ENCODE measurements at places on chromosomes 6 and 20. TPM values are rescaled to one million over a fixed set of nuclear protein-coding genes. Genes with fewer than 3 reads are reported as not detected.

TRAM2 gene
- 222 TPM for total RNA-seq

SLPI gene
- not detected for total RNA-seq

DNA sequence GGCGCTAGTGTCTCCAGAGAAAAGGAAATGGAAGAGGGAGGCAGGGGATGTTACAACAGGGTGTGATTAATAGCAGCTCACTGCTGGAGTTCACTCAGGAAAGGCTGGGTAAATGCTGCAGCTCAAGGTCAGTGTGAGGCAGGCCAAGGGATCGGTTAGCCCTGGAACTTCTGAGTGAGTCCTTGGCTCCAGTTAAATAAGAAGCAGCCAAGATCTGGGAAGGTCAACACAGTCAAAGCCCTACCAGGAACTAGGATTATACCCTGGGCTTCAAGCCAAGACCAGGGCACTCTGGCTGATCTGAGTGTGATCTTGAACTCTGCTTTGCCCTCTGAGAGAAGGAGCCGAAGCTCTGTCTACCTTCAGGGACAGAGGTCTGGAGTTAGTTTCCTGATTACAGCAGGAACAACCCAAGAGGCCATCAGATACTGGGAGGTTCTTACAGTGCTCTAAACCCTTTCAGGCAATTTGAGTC lies 44.3 kb downstream of the TPD52L1 start:
- DNase-seq = peak; percentile 22

PRRT1 gene
- 3.9 TPM for total RNA-seq

- peak; percentile 14 for DNase-seq
Measured at GRCh38 chr6:130282234-130282995, 59.7 kb upstream of the SAMD3 start.

GRCh38 chr20:54706581-54706980 lies 231.2 kb downstream of the DOK5 start:
- no peak for DNase-seq

COL9A1 gene
- not detected for total RNA-seq

GRCh38 chr6:80528115-80528514 lies 421.6 kb downstream of the BCKDHB start:
- no peak for DNase-seq

RAB44 gene
- 0.43 TPM for total RNA-seq

DNA sequence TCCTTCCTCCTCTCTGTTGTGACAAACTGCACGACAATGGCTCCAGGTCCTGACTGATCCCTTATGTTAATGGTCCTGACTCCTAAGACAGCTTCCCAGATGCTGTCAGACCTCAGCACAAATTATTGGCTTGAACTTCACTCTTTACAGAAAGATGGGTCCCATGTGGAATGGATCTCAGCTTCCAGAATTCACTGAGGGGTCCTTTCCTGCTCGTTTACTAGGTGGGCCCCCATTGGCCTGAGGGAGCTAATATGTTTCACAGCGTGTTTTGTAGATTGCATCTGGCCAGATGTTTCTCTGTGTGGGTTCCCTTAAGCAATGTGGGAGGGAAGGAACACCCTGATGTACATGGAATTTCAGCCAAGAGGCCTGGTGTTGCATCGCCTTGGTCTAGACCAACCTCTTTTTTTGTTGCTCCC lies 826.6 kb downstream of the MAFB start:
- no peak for DNase-seq

PIGU gene
- 25.6 TPM for total RNA-seq

ARMH2 gene
- not detected for total RNA-seq

DNA sequence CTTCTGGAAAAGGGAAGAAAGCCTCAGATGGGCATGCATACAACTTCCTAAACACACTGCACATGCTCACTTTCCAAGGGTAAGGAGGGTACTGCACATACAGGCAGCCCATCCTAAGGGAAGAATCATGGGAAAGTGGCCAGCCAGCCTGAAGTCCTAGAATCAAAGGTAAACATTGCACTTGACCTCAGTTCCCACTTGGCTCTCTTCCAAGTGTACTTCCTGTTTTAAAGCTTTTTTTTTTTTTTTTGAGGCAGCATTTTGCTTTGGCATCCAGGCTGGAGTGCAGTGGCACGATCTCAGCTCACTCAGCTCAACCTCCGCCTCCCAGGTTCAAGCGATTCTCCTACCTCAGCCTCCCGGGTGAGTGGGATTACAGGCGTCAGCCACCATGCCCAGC lies 225.3 kb upstream of the EPHA7 start:
- no peak for DNase-seq

GRCh38 chr20:43571310-43571709 lies 12.5 kb downstream of the SGK2 start:
- no peak for DNase-seq

DNA sequence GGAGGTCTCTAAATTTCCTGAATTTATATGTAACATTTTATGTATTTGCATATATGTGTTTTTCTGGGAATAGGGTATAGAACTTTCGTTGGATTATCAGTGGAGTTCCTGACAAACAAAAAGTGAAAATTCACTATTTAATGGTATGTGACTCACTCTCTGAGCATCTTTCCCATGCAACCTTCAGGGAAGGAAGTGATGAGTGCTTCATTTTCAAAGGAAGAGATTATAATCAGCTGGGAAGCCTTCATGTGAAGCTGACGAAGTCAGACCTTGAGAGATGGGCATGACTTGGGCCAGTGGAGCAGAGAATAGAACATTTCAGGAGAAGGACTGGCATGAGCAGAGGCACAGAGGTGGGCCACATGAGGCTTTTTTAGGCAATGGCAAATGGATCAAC lies 72.7 kb downstream of the FAXC start:
- DNase-seq = peak; percentile 9

DNA sequence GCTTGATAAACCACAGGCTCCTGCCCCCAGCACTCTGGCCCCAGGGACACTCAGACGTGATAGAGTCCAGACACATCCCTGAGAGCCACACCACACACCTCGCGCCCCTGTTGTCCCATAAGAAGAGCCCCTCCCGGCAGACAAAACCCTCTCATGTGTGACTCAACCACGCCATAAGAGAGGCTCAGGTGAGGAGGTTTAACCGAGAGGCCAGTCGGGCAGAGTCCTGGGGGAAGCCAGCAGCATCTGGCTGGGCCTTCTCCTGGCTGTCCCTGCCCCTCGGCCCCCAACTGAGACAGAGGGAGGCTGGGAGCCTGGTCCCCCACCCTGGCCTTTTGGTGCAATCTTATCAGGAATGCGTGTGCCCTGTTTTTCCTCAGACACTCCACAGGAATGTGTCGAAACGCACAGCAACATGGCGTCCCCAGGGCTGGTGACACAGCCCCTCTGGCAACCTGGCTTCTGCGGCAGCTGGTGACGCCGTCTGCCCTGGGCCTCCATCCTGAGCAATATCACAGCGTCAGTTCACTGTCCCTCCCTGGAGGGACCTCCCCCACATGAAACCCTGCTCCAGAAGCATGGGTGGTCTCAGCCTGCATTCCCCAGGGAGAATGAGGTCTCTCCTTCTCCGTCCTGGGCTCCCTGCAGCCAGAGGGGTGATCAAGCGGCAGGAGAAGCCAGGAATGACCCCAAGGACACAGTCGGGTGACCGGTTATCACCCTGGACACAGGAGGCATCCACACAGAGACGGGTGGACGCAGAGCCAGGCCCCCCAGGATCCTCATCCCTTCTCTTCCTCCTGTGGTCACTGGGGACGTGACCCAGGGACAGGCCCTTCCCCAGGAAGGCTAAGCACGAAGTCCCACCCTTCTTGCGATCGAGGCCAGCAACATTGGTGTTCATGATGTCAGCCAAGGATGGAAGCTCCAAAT lies 156.6 kb upstream of the AFDN start:
- DNase-seq = no peak

MEP1A gene
- total RNA-seq = not detected

DNA sequence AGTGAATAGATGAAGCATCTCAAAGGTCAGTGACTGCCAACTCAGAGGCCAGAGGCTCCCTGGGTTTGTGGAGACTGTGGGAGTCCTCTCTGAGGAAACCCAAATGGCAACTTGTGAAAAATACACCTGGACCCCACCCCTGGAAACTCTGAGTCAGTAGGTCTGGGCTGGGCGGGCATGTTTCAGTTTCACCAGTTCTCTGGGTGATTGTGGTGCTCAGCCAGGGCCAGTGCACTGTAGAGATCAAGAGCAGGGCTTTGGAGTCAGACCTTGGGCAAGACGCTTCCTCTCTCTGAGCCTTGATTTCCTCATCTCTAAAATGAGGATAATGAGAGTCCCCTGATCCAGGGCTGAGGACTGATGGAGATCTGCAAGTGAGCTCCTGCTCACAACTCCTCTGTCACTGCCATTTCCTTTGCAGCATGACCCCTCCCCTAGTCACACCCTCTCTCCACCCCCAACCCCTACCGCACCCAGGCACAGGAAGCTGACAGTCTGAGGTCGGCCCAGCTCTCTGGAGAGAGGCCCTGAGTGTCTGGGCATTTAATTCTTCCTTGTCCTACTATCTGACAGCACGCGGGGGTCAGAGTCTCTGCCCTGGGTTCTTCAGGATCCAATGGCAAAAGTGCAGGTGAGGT lies 5.1 kb downstream of the DEF6 start:
- DNase-seq = no peak

- DNase-seq = peak; percentile 6
Measured at GRCh38 chr6:32622545-32623401, 14.4 kb upstream of the HLA-DQA1 start.

DNA sequence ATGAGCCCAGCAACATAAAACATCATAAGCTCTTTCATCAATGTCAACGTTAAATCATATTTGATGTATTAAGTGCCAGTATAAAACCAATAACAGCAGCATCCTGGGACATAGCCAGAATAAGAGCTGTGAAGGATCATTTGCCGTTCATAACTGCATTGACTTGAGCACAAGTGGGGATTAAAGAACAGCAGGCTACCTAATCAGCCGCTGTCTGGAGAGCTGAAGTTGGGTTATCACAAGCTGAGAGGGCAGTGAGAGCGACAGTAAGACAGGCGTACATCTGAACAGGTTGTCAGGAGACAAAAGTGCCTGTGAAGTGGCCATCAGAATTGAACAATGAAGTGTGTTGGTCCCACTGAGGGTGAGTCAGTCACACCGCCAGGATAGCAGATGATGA lies 269.6 kb downstream of the GRIK2 start:
- DNase-seq = no peak

DNA sequence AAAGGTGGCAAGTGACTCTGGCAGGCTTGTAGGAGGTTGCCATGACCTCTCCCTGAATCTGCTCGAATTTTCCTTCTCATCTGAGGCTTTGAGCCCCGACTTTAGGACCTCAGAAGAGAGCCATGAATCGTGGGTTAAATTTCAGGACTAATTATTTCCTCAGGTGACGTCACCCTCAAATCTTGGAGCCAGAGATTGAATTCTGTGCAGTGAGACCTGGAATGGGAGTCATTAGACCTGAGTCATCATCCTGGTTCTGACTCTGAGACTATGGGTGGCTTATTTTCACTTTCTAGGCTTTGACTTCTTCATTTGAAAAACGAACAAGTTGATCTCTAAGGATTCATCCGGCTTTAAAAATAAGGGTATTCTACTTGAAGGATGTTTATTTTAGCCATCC lies 48.5 kb upstream of the PDYN start:
- peak; percentile 57 for DNase-seq

SH3BGRL2 gene
- 0.14 TPM for total RNA-seq

GRCh38 chr6:146896062-146896813 lies 297.5 kb downstream of the ADGB start:
- no peak for DNase-seq

DNA sequence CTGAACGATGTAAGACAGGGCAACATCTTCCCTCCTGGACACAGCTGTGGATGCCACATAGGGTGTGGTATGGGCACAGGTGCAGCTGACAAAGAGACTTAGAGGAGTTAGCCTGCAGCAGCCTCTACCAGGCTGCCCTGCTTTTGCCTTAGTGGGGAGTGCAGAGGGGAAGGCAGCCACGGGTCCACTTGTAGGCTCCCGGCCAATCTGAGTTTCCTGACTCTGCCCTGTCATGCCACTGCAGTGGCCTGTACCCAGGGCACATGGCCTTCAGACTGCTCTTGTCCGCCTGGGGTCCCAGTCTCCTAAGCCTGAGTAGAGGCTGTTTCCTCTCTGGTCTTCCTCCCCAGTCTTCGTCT lies 17.1 kb upstream of the CST9L start:
- no peak for DNase-seq

VNN1 gene
- total RNA-seq = 0.07 TPM

MLN gene
- not detected for total RNA-seq

PAX1 gene
- total RNA-seq = not detected

DNA sequence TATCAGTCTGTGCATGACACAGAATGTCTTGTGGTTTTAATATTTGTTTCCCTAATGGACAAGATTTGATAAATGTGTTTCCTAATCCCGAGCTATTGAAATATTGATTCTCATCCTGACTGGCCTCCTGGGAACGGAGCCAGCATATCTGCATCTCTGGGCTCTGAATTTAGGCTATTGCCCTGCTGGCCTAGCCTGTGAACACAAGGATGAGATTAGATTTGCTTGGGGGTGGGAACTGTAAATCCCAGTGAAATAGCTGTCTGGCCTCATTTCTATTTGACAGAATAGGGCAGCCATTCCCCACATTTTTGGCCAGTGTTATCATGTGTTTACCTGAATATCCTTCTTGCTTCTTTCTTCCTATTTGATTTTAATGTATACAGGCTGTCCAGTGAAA lies 198.4 kb upstream of the SOX4 start:
- DNase-seq = no peak

DNA sequence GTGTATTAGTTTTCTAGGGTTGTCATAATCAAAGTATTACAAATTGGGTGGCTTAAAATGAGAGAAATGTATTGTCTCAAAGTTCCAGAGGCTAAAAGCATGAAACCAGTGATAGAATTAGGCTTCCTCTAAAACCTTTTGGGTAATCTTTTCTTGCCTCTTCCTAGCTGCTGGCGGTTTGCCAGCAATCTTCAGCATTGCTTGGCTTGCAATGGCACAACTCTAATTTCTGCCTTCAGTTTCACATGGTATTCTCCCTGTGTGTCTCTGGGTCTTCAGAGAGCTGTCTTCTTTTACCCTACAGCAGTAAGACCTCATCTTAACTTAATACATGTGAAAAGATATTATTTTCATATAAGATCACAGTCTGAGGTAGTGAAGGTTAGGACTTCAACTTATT lies 479.1 kb upstream of the GJE1 start:
- DNase-seq = no peak

GRCh38 chr6:118401325-118401975 lies 146.6 kb upstream of the PLN start:
- DNase-seq = no peak

NRN1 gene
- total RNA-seq = not detected

PPP1R14C gene
- not detected for total RNA-seq
